ENCODE measurements at places on chromosomes 11 and 22. TPM values are rescaled to one million over a fixed set of nuclear protein-coding genes. Genes with fewer than 3 reads are reported as not detected.

RRAS2 gene
- 35.0 TPM for total RNA-seq

SHANK2 gene
- total RNA-seq, result not detected

BUD13 gene
- total RNA-seq, result 30.2 TPM

ACR gene
- not detected for total RNA-seq

IRF7 gene
- 57.1 TPM for total RNA-seq

All from activated CD4-positive, alpha-beta T cell treated with anti-CD3 and anti-CD28 coated beads for 36 hours (primary cell).